ENCODE measurements at places on chromosomes 16 and 17.

DNA sequence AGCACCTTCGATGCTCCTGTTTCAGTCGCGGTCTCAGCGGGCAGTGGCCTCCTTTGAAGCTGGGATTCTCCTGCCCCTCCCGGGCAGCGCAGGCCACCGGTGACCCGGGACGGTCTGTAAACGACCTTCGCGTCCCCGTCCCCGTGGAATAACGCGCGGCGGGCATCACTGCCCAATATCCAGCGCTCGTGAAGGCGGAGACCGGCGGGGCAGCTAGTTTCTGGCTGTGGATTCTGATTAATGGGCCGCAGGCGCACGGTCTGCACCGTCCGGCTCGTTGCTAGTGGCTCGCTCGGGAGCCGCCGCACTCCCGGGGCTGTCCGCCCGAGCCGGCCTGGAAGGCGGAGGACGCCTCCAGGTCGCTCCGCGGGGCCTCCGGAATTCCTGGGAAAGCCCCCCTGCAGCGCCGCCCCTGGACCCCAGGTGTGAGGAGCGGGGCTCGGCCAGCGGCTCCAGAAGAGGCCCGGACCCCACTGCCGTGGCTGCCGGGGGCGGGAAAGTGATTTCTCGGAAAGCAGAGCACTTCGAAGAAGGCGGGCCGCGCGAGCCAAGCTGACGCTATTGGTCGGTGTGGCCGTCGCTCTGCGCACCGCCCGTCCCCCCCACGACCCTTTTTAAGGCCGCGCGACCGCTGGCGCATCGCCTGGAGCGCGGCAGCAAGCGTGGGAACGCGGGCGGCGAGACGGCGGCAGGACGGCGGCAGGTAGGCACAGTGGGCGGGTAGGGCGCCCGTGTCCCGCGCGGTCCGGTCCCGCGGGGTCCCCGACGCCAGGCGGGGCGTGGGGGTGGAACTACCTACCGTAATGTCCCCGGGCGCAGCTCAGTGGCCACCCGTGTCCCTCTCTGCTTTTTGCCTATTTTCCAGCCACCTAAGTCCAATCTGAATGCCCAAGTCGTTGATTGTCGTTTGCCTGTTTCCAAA lies at the start of gene IRF8:
IRF8 (plus strand) TSS at position 642 of the 922 bp plus-strand sequence. CDS start 3,854 bp downstream, outside the sequence.
- peak; percentile 64 for DNase-seq

DNA sequence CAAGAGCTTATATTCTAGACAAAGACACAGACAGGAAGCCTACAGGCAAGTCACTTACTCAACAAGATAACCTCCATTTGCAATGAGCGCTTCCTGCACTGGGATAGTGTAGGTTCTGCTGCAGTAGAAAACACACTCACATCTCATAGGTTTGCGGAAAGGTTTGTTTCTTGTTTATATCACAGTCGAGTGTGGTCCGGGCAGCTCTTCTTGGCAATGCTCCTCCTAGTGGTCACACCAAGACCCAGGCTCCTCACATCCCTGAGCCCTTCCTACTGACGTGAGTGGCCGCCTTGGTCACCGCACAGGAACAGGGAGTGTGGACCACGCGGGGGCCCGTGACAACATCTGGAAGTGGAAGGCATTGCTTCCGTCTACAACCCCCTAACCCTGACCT lies 48.0 kb upstream of the RBFOX3 start:
- no peak for DNase-seq

- DNase-seq: no peak
Observed at GRCh38 chr16:49424961-49425360, 51.4 kb downstream of the C16orf78 start.

GRCh38 chr16:53341792-53342191 lies 92.5 kb upstream of the RBL2 start:
- DNase-seq: no peak

DNA sequence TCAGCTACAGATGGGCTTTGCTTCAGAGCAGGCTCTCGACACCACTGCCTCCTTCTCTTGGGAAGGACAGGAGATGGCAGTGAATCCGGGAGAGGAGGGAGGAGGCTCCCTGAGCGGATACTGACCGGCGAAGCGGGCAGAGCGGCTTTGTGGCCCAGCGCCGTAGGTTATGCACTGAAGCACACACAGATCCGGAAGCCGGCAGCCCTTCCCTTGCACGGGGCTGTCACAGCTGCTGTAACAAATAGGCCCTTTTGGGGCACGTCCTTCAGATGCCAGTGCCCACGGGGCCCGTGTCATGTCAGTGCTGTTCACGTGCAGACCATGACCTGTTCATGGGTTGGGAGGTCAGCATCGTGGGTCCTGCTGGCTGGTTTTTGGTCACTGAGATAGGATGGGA lies 144.7 kb upstream of the CHMP6 start:
- no peak for DNase-seq
